Sigmoid colon (tissue), 7 donors: ENCODE measurements at places on chromosomes 6 and 20. TPM values are rescaled to one million over a fixed set of nuclear protein-coding genes. Genes with fewer than 3 reads are reported as not detected.

Gene STK35
- total RNA-seq = 13.6 TPM

Gene HEY2
- 2.5 TPM for total RNA-seq

Gene KCNQ2
- 4.2 TPM for total RNA-seq

Gene SEMG1
- total RNA-seq = not detected

Gene KIF25
- not detected for total RNA-seq

Gene RAD21L1
- total RNA-seq = not detected

Gene RIPOR3
- total RNA-seq = 15.7 TPM

Gene TJAP1
- total RNA-seq = 23.3 TPM

Gene TGM3
- total RNA-seq = not detected

Gene RAET1E
- not detected for total RNA-seq

Gene ULBP3
- total RNA-seq = not detected

Gene PSMB9
- total RNA-seq = 23.2 TPM

Gene KCNK16
- not detected for total RNA-seq

Gene CRISP3
- not detected for total RNA-seq

Gene FILIP1
- total RNA-seq = 56.1 TPM

Gene BMP6
- 2.9 TPM for total RNA-seq

Gene IRAK1BP1
- total RNA-seq = 8.2 TPM

Gene TAAR2
- total RNA-seq = not detected

Gene SCAF8
- 41.0 TPM for total RNA-seq

Gene E2F3
- 3.5 TPM for total RNA-seq

Gene DEFB114
- not detected for total RNA-seq

Gene SASH1
- 65.5 TPM for total RNA-seq

Gene CST7
- 3.5 TPM for total RNA-seq

Gene TREML1
- total RNA-seq = not detected

Gene GHRH
- total RNA-seq = not detected

Gene PTK6
- 0.36 TPM for total RNA-seq

Gene PTPRK
- 46.7 TPM for total RNA-seq

Gene SAPCD1
- 6.5 TPM for total RNA-seq

Gene SPTLC3
- total RNA-seq = 8.4 TPM

Gene EPB41L1
- total RNA-seq = 21.3 TPM

Gene MEI4
- not detected for total RNA-seq

Gene POPDC3
- 0.71 TPM for total RNA-seq
